ENCODE measurements at places on chromosomes 4 and X.

GRCh38 chrX:45497290-45497689, 296.6 kb upstream of the DIPK2B start:
- no peak for DNase-seq

DNA sequence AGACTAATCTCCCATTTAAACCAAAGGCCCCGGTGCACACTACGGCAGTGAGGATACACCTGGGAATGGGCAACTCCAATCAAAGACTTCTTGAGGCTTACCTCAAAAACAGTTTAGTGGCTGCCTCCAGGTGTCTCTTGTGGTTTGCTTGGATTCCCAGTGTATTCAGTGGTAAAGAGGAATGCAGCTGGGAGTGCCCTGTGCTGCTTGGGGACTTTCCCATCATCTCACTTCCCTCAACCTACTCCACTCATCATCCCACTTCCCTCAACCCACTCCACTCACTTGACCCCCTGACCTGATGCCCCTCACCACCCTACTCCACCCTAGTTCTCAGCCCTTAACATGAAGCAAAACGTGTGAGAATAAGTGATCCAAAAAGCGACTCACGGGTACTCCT, 177.3 kb upstream of the ETNPPL start:
- no peak for DNase-seq

- DNase-seq = no peak
Observed at GRCh38 chrX:389021-389441, 2.3 kb upstream of the PPP2R3B start.

GRCh38 chrX:8304668-8305067, 133.6 kb upstream of the VCX2 start:
- DNase-seq = no peak

GRCh38 chrX:13700380-13700779, 11.5 kb downstream of the RAB9A start:
- DNase-seq = no peak

GRCh38 chrX:17744896-17745523, 7.7 kb downstream of the SCML1 start:
- no peak for DNase-seq

DNA sequence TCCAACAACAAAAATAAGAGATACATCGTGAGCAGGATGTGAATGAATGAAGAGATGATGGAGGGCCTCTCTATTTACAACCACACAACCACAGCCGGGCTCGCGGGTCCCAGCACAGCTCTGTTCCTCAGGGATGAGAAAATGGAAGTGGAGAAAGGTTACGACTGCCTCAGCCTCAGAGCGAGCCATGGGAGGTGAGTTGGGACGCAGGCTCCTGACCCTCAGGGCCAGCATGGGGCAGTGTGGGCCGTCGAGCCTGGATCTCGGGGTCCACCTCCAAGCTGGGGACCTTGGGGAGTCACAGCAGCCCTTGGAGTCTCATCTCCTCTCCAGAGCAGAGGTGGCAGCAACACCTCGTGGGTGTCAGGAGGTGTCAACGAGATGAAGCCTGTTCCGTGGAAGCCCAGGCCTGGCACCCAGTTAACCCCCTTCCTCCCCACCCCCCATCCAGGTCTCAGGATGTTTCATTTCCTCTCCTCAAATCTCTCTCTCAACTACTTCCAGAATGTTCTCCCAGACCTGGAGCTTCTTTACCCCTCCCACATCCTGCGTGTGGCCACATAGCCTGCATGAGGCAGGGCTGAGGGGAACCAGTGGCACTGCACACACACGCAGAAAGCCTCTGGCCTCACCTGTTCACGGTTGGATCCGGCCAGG, 25.9 kb downstream of the C4orf50 start:
- DNase-seq = no peak

- DNase-seq = no peak
Observed at GRCh38 chr4:7635445-7636239, 200.9 kb upstream of the PSAPL1 start.

- no peak for DNase-seq
Observed at GRCh38 chr4:81684352-81684751, 212.6 kb upstream of the RASGEF1B start.
